ENCODE measurements at places on chromosomes 7 and 10. TPM values are rescaled to one million over a fixed set of nuclear protein-coding genes. Genes with fewer than 3 reads are reported as not detected.

PLAU gene
- 94.9 TPM for total RNA-seq

BAG3 gene
- total RNA-seq = 75.7 TPM

SGCE gene
- total RNA-seq = 23.1 TPM

CEP55 gene
- total RNA-seq = 29.6 TPM

ASAH2 gene
- total RNA-seq = 8.3 TPM

ZNF727 gene
- total RNA-seq = not detected

C10orf105 gene
- not detected for total RNA-seq

CALY gene
- total RNA-seq = not detected

TMEM196 gene
- total RNA-seq = not detected

ACSM6 gene
- not detected for total RNA-seq

FAM221A gene
- 2.4 TPM for total RNA-seq

SEM1 gene
- total RNA-seq = 108 TPM

PRLHR gene
- total RNA-seq = not detected

RASA4B gene
- 5.8 TPM for total RNA-seq

HSPA12A gene
- total RNA-seq = 11.3 TPM

PCDH15 gene
- total RNA-seq = not detected

LIPM gene
- not detected for total RNA-seq

STOX1 gene
- total RNA-seq = 3.9 TPM

PKD2L1 gene
- total RNA-seq = not detected

ITPRID1 gene
- not detected for total RNA-seq

LRRC18 gene
- total RNA-seq = not detected

NODAL gene
- not detected for total RNA-seq

EGFR gene
- 324 TPM for total RNA-seq

ICA1 gene
- total RNA-seq = 33.8 TPM

CHPF2 gene
- total RNA-seq = 47.4 TPM

ARHGAP21 gene
- total RNA-seq = 115 TPM

PRSS58 gene
- total RNA-seq = not detected

OPN4 gene
- 0.23 TPM for total RNA-seq

TMEM184A gene
- 21.4 TPM for total RNA-seq

PTF1A gene
- not detected for total RNA-seq

IGF2BP3 gene
- total RNA-seq = 139 TPM

PTN gene
- total RNA-seq = 4.5 TPM

PPP1R17 gene
- not detected for total RNA-seq

KIN gene
- total RNA-seq = 10.4 TPM

CPED1 gene
- 2.4 TPM for total RNA-seq

GRM3 gene
- total RNA-seq = not detected

GOLGA7B gene
- 1.1 TPM for total RNA-seq

SPDYE2B gene
- not detected for total RNA-seq

TEX36 gene
- total RNA-seq = 1.1 TPM

CLRN3 gene
- total RNA-seq = not detected

OR6V1 gene
- total RNA-seq = not detected

CPN1 gene
- not detected for total RNA-seq

PLAC9 gene
- total RNA-seq = 2.1 TPM

ZC3HAV1 gene
- 36.7 TPM for total RNA-seq

KMT2E gene
- 68.1 TPM for total RNA-seq

NANOS1 gene
- 7.2 TPM for total RNA-seq

SLC26A3 gene
- not detected for total RNA-seq

KEL gene
- total RNA-seq = not detected

STEAP4 gene
- 12.1 TPM for total RNA-seq

LRRC72 gene
- not detected for total RNA-seq

C10orf67 gene
- total RNA-seq = 1.3 TPM

NFKB2 gene
- 30.8 TPM for total RNA-seq

ATRNL1 gene
- not detected for total RNA-seq

FAM25A gene
- total RNA-seq = 11.4 TPM

ITIH5 gene
- not detected for total RNA-seq

CALML5 gene
- 6.3 TPM for total RNA-seq

COL28A1 gene
- 0.83 TPM for total RNA-seq

NRAP gene
- not detected for total RNA-seq

HOXA13 gene
- total RNA-seq = 0.35 TPM

LIPJ gene
- not detected for total RNA-seq

Measured in PC-9 (cell line).